Frontal cortex (tissue), 4 donors: ENCODE measurements at places on chromosomes 3 and 15. TPM values are rescaled to one million over a fixed set of nuclear protein-coding genes. Genes with fewer than 3 reads are reported as not detected.

Gene SLC28A2
- not detected for total RNA-seq

Gene SNTN
- not detected for total RNA-seq

Gene ADGRG7
- not detected for total RNA-seq

Gene HIGD2B
- under 0.01 TPM for total RNA-seq

Gene CAPN7
- total RNA-seq, result 45.7 TPM

Gene TEX9
- 27.3 TPM for total RNA-seq

Gene DPPA2
- not detected for total RNA-seq

Gene DUOXA2
- total RNA-seq, result not detected

Gene IL17RE
- total RNA-seq, result under 0.01 TPM

Gene RGMA
- total RNA-seq, result 6.1 TPM

Gene CADM2
- 64.8 TPM for total RNA-seq

Gene FSD2
- not detected for total RNA-seq

Gene C2CD4A
- under 0.01 TPM for total RNA-seq

Gene PRRT3
- total RNA-seq, result 4.1 TPM

Gene TNNC1
- total RNA-seq, result 0.41 TPM

Gene CA12
- 7.7 TPM for total RNA-seq

Gene CPNE9
- 0.41 TPM for total RNA-seq
